Stimulated activated CD8-positive, alpha-beta memory T cell treated with anti-CD3 and anti-CD28 coated beads, Interleukin-12 subunit alpha, Interleukin-12 subunit beta, amount 100 ng/mL, for 1 hour (primary cell): ENCODE measurements at places on chromosomes 6 and 20.

DNA sequence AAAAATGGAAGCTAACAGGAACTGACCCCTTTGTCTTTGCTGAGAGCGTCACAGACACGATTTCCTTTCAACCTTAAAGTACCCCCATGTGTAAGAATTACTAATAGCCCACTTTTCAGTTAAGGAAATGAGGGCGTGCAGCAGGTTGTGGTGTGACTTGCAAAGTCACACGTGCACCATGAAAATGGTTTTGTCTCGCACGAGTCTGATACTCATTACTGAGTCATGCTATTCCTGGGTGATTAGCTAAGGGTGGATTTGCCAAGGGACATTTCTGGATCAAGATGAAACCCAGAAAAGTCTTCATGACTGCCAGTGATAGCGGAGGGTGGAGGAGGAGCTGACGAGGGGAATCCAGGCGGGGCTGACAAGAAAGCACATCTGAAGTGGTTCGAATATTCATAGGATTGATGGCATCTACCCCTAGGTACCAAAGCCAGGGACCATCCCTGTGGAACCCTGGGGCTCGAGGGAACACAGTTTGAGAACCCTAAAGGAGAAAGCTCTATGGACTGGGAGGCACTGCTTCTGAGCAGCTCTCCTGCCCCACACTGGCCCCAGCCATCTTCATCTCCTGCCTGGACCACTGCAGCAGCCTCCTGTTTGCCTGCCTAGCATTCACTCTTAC is 12.1 kb upstream of the NFATC2 start:
- DNase-seq: no peak

DNA sequence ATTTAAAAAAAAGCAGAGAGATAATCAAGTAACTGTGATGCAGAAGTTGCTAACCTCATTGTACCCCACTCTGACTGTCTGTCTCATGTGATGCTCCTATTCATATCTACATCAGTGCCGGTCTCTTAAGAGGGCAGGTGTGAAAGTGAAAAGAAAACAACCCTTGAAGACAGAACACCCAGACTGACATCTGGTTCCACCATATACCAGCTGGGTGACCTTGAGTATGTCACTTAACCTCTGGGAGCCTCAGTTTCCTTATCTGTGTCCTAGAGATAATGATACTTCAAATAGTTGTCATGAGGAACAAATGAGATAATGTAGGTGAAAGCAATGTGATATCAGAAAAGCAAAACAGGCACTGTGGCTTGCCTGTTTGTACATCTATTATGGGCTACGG is 426.8 kb upstream of the SOX4 start:
- no peak for DNase-seq

GRCh38 chr20:44495802-44496481 is 20.3 kb downstream of the TTPAL start:
- no peak for DNase-seq

DNA sequence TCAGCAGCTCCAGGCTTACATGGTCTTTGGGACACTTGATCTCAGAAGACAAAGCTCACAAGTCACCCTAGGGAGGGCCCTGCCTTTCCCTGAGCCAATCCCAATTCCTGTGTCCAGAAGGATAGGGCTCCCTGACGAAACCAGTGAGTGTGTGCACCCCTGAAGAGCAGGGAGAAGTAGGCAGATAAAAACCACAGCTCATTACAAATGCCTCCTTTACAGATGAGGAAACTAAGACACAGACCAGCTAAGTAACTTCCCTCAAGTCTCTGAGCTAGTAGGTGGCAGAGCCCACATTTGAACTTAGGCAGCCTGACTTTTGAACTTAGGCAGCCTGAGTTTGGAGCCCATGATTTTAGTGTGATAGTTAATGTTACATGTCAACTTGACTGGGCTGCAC is 6.7 kb upstream of the ZFAND3 start:
- no peak for DNase-seq

DNA sequence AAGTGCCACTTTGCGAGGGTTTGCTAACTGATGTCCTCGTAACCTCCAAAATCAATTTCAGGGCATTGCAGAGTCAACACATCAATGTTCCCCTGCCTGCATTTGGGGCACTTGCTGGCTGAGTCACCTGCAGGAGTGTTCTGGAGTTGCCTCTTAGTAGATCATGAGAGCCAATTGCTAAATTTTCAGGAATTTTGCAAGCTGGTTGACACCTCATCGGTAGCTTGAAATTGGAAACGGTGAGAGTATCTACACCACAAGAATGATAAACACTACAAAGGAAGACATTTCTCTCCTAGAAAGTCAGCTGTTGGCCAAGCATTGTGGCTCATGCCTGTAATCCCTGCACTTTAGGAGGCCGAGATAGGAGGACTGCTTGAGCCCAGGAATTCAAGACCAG is 10.8 kb upstream of the BFSP1 start:
- DNase-seq: no peak

- no peak for DNase-seq
These were observed 57.4 kb upstream of the TFAP2D start for GRCh38 chr6:50655848-50656453.

- no peak for DNase-seq
These were observed 73.0 kb downstream of the SASH1 start for GRCh38 chr6:148415511-148416260.

GRCh38 chr6:143877584-143878271 is 13.5 kb downstream of the ZC2HC1B start:
- no peak for DNase-seq

DNA sequence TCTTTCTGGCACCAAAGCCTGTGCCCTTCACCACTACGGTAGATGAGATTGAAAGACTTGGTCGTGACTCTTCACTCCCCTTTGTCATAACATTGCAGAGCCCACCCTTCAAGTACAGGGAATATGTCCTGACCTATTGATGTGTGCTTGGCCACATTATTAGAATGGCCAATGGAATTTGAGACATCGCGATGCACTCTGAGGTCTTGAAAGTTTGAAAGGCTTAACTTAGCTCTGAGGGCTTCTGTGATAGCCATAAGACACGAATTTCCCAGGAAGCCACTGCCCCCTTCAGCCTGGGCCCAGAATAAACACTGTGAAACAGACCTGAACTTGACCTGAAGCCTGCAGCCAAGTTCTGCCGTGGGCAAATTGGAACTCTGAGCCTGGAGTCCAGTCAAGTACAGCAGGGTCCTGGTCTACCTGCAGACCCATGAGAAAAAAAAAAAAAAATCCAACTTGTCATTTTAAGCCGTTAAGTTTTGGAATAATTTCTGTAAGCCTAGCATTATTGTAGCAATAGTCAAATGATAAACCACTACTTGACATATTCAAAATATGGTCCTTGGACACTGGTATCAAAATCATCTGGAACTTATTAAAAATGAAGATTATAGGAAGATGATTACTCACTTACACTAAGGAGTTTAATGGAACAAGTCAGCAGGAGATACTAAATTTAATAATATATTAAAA is 36.9 kb upstream of the TRAF3IP2 start:
- no peak for DNase-seq

DNA sequence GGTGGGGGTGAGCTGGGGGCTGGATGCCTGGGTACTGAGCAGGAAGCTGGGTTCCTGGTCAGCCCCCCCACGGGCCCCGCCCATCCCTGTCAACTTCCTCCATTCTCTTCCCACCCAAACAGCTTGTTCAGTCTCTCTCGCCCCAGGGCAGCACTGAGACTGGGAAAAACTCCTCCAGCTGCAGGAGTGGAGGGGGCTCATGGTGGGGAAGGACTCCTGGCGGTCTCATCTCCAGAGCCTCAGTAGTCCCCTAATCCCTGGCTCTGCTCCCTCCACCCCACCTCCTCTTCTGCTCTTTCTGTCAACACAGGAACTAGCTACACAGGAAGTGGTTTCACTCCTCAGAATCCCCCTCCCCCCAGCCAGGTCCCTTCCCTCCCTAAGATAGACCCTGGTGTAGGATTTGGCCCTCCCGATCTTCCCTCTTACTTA is at the start of gene GPSM3:
TSS of gene GPSM3 (minus strand) at position 36 of the 432 bp plus-strand sequence. CDS start 130 bp downstream, outside the sequence.
- DNase-seq: no peak

GRCh38 chr6:87375315-87375714 is 30.7 kb downstream of the C6orf163 start:
- no peak for DNase-seq

- no peak for DNase-seq
These were observed 29.5 kb upstream of the LYRM2 start for GRCh38 chr6:89667872-89668556.

DNA sequence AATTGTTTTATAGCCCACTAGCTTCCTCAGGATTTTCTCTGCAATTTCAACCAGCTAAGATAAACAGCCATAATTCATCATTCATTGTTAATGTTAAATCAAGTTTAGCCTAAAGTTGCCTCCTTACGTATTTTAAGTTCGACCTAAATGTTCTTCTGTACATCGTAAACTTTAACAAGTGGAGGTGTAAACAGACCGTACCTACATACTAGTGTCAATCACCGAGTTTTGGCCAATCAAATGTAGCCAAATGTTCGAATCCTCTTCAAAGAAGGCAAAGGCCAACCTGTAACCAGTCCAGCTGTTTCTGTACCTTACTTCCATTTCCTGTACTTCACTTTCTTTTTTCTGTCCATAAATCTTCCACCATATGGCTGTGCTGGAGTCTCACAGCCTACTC is 13.5 kb downstream of the MBOAT1 start:
- DNase-seq: no peak

DNA sequence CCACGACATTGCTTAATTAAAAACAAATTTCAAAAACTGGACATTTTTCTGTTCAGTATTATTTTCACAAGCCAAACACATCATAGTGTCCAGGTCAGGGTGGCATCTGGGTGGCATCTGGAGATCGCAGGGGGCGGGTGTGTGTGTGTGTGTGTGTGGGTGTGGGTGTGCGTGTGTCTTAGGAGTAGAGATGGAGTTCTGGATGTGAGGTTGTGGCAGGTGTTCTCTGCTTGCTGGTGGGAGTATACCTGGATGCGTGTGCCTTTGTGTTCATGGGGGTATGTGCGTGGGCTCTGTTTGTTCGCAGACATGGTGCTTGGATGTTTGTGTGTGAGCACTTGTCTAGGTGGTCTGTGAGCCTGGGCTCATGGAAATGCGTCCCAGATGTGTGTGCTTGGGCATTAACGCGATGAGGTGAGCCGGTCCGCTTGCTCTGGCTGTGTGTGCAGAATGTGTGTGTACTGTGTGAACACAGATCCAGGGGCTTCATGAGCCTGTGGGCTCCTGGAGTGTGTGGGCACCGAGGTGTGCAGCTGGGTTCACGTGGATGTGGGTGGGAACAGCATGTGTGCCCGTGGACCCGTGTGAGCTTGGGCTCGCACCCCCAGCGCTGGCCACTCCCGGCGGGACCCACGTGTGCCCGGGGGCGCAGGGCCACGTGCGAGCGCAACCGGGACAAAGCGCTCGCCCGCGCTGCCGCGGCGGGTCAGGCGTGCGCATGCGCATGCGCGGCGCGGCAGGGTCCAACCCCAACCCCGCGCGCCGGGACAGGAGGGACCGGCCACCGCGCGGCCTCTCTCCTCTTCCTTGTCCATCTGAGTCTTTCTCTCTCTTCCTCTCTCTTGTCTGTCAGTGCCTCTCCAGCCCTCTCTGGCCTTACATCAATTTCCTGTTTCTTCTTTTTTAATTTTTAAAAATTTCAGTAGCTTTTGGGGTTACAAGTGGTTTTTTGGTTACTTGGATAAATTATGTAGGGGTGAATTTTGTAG is 60.4 kb downstream of the SRC start:
- no peak for DNase-seq

DNA sequence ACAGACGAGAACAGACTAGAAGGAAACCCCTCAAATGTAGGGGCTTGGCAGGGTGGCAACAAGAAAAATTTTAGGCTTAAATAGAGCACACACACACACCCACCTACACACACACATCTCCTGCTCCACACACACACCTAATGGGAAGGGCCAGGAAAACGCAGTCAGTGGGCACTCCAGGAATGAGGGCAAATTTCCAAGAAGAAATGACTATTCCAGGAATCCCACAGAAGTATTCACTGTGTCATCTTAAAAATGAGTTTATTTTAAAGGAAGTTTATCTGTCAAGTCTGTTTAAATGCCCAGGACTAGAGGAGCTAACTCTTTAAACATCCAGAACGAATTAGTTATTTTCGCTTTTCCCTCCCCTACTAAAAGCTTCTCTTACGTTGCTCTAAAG is 13.0 kb downstream of the ALDH8A1 start:
- DNase-seq: no peak

DNA sequence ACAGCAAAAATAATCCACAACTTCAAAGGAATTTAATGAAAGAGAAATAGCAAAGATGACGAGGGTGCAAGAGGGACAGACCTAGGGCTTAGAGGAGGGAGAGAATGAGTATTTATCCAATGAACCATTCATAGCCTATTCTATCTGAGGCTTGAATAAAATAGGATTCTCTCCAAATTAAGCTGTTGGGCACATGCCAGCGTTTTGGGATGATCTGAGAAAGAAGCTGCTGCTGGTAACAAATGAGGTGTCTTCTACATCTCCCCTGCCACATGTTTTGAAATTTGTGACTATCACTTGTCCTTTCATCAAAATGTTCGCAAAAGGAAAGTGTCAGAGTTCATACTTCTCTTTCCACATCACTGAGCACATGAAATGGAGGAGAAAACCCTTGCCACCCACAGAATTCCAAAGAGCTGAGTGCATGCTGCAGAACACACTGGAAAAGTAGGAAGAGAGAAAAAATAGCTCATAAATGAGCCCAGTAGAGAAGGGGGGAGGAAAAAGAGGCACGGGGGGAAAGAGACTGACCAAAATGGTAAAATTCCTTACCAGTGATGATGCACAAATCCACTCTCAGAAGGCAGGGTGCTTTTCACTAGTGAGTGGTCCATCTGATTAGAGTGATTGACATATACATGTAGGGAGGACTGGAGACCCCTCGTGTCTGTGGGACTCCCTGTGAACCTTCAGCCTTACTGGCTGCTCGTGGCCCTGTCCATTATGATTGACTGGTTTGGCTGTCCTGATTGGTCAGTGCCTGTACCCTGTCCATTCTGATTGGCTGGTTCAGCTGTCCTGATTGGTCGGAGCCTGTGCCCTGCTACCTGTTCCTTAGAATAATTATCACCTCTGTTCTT is 180.5 kb downstream of the OGFRL1 start:
- DNase-seq: no peak

DNA sequence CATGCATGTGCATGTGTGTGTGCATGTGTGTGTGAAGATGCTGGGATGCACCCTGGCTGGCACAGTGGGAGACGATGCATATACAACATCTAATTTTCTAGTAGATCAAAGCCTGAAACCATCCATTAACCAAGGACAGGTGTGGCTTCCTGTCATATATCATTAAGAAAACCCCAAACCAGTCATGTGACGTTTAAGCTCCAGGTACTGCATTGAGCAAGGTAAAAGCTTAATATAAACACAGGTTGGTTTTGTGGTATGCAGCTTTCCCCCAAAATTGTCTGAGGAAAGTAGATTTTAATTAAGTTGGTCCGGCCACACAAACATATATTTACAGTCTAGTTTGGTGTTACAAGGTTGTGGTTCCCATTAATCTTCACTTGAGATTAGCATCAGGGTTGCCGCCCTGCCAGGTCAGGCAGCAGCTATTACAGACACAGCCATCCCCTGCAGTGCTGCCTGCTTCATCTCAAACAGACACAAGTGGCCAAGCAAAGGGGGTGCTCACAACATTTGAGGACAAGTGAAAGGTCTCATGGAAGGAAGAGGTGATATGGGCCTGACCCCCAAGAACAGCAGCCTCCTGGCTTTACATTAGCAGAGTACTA is 48.6 kb upstream of the NAA20 start:
- DNase-seq: no peak
